ENCODE measurements at places on chromosomes 2 and 18.

GRCh38 chr18:48061781-48062570, 131.5 kb upstream of the SMAD2 start:
- DNase-seq: no peak

GRCh38 chr2:222669353-222669752, 2.1 kb upstream of the MOGAT1 start:
- no peak for DNase-seq

GRCh38 chr18:11995445-11996189, 14.3 kb downstream of the IMPA2 start:
- DNase-seq: peak; percentile 77

GRCh38 chr18:76620321-76621170, 125.5 kb upstream of the ZNF516 start:
- peak; percentile 77 for DNase-seq

GRCh38 chr18:60892855-60893254, 440.4 kb upstream of the CDH20 start:
- no peak for DNase-seq

DNA sequence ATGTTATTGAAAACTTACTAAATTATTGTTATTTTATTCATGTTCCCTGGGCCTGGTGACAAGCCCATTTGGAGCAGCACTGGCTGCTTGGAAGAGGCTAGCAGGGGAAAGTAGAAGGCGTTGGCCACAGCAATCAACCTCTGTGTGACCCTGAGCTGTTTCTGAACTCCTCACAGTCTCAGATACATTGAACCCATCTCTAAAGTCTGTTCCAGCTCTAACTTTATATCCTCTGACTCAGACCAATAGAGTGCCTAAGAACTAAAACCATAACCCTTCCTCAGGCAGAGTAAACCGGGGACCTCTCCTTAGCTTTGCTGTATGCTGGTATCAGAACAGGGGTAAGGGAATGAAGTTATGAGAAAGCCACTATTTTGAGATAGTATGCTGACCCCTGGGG, 96.4 kb upstream of the NOL4 start:
- no peak for DNase-seq

GRCh38 chr2:189837326-189837725, 53.1 kb downstream of the PMS1 start:
- DNase-seq: no peak

- DNase-seq: peak; percentile 93
Measured at GRCh38 chr2:182715892-182716649, at the start of gene DNAJC10. Gene DNAJC10, plus strand, starts transcription at chr2:182716257. Its CDS starts 1,830 bp downstream, at chr2:182718087.

DNA sequence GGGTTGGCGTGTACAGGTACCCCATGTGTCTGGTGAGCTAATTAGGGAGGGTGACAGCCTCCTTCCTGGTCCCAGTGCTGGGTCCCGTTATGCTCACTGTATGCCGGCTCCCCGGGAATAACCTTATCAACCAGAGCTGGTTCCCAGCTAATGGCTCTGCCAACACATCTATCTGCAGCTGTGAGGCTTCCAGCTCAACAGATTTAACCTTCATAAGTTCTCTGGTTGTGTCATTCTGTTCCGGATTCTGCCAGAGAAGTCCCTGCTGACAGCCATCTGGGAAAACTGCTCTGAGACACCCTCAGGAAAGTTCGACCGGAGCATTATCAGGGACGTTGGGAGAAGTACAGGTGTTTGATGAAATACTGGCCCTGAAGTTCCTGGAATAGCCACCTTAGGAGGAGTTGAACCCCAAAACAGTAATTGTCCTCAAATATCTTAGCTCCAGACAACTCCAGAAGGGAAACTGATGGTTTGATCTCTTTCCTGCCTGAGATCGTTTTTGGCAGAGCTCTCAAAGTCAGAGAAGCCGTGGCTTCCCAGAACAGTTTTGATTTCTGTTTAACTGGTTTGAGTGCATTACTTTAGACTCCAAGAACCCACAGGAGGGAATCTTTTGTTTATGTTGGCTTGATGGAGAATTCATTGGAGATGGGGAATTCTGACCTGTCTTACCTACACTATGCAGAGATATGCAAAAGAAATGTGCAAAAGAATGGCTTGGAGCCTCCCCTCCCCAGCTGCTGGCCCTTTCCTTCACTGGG, 39.4 kb upstream of the TXNDC2 start:
- peak; percentile 19 for DNase-seq

- no peak for DNase-seq
Measured at GRCh38 chr2:67243919-67244318, 153.2 kb upstream of the ETAA1 start.

GRCh38 chr2:43340945-43341356, 114.5 kb upstream of the ZFP36L2 start:
- DNase-seq: peak; percentile 63

GRCh38 chr2:74824679-74825078, 9.2 kb upstream of the HK2 start:
- no peak for DNase-seq

DNA sequence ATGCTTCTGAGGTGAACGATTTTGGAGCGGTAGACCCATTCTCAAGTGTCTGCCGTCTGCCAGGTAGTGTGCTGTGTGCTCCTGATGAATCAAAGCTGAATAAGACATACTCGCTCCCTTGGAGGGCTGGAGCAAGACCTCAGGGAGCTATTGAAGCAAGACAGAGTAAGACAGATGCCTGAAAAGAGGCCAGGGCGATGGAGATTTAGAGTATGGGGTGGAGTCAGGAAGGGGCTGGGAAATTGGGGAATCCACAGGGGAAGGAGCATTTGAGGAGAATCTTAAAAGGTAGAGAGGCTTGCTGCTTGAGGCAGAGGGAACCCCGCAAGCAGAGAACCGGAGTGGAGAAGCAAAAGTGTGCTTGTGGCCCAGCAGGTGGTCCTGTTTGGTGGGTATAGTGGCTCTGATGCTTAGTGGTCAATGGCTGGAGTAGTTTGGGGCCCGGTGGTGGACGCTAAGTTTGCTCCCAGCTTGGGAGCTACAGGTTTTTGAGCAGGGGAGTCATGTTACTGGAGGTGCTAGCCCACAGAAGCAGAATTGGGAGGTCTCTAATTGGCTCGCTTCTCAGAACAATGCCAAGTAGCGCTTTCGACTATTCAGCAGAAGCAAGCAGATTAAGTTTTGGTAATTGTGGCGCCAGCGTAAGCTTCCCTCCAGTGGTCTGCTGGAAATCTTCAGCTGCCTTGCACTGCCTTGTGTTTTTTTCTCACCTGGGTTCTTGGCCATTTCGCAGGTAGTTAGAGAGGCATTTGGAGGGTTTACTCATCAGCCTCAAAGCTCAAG, 2.0 kb downstream of the CNNM4 start:
- DNase-seq: no peak

- no peak for DNase-seq
Measured at GRCh38 chr2:198692907-198693510, 764.7 kb downstream of the SATB2 start.

DNA sequence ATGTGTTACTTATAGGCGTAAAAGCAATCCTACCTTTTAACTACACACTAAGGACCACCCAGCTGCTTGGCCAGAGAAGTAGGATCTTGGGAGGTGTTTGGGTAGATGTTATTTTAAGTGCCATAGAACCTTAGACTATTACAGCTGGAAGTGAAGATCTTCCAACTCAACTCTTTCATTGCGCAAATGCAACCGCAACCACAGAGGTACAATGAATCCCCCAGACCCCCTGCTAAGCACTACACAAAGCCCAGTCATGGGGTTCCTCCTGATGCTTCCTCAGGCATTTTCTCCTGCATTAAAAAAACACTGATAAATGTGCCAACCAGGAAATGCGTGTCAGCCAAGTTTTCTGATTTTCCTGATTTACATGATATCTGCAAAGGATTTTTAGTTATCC, 246.0 kb downstream of the LRRTM1 start:
- DNase-seq: no peak

DNA sequence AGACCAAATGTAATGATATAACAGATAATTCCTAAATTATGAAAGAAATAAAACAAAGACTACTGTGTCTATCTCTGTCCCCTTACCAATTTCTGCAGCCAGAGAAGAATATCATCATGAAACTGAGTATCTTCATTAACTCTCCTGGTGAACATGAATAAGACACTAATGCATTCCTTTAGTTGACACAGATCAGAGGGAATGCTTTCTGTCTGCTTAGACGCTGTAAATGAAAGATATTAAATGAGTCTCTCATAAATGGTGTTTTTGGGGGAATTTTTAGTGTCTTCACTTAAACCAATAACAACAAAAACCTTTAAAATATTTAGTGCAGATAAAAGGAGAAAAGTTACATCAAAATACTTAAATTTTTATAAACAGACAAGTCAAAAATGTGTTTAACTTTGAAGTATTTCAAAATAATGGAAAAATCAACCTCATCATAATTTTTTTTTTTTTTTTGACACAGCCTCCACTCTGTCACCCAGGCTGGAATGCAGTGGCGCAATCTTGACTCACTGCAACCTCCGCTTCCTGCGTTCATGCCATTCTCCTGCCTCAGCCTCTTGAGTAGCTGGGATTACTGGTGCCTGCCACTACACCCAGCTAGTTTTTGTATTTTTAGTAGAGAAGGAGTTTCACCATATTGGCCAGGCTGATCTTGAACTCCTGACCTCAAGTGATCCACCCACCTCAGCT, 16.0 kb downstream of the EPG5 start:
- peak; percentile 90 for DNase-seq

DNA sequence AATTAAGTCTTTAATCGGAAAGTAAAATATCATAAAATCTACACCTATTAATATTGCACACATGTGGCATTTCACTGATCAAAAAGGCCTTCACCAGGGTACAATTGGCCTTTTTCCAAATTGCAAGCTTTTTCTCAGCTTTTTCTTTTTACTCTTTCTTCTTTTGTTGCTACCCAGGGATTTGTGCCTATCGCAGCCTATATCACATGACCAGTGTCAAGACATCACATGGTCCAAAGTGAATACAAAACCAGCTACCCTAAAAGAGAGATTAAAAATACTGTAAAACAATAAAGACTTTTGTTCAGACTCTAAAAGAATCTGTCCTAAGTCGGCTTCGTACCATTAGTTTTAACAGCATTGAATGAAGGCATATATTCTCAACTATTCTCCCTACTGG, 15.0 kb upstream of the OTX1 start:
- DNase-seq: no peak

- no peak for DNase-seq
Measured at GRCh38 chr2:136407117-136407951, 289.4 kb upstream of the CXCR4 start.

DNA sequence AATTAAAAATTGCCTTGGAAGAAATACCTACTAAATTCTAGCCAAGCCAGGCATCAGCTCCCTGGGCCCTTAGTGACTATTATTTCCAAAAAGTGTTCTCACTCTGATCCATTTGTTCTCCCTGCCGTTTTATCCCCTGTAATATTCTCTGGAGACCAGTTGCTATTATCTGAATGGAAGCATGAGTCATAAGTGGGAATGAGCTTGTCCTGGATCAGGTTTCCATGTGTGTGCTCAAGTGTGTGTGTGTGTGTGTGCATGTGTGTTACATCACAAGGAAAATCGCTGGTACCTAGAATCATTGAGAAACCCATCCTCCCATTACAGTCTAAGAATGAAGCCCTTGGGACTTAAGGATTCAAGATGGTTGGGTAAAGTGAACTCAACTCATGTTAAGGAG, 130.3 kb upstream of the CXCR4 start:
- DNase-seq: peak; percentile 30

DNA sequence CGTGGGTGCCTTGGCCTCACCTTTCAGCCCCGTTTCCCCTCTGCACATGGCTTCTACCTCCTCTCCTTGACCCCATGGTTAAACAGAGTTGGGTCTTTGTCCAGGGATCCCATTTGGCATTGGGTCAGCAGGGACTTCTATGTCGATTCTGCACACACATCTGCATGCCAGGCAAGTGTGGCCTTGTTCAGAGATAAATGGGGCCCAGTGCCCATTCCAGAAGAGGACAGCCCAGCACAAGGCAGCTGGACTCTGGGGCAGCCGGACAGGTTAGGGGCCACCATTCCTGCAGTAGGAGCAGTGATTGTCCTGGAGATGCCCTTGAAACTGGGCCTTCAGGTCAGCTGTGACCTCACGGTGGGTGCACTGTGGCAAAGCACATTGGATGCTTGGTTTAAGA, 13.1 kb downstream of the CABLES1 start:
- DNase-seq: no peak

DNA sequence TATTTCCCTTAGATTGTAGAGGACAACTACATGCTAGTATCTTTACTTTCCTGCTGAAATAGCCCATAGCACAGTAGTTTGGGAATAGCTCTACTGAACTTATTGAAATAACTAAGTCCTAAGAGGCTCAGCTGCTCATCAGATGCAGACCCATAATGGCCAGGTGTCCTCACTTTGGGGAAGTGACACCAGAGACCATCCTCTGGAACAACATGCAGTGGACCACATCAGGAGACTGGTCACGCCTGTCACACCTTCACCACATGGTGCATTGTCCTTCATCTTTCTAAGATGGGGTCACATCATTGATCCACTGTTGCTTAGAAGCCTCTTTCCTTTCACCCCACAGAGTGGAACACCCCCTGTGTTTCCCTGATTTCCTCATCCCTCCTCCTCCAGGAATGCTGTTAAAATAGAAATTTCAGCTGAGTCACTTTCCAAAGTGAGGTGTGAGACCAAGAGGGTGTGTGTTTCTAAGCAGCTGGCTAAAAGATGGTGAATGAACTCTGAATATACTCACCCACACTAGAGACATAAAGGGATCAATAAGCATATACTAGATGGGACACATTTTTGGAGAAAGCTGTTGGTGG, 215.2 kb upstream of the LRRTM1 start:
- DNase-seq: no peak

DNA sequence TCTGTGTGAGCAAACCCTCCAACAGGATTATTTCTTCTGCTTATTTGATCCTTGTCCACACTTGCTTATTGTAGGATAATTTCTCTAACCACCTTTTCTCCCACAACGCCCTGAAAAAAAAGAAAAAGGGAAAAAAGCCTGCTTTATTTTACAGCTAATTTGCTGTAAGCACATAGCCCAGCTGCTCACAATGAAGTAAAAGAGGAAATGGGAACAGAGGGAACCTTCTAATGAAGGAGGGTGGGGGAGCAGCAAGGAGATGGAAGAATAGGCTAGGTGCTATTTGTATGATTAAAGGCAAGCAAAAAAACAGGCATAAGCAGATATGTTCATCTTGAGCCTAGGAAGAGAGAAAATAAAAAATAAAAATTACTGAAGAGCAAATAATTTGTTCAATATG, 331.6 kb downstream of the TXNL1 start:
- DNase-seq: no peak

GRCh38 chr18:24840051-24840450, 379.6 kb downstream of the HRH4 start:
- DNase-seq: peak; percentile 45

DNA sequence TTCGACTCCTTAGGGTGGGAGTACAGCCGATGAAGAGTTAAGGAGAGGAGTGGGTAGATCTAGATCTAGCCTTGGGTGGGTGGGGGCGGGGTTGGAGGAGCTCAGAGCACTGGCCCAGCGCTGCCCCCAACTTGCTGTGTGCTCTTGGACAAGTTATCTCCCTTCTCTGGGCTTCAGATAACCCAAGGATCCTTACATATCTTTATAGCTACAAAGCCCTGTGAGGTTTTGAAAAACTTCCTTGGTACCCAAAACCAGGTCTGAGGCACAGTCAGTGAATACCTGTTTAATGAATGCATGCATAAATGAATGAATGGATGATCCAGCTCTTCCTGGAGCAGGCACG, 1.3 kb upstream of the ODC1 start:
- DNase-seq: no peak

GRCh38 chr2:149082079-149082478, 43.6 kb downstream of the LYPD6B start:
- DNase-seq: no peak

GRCh38 chr18:59270689-59271257, 2.5 kb downstream of the RAX start:
- DNase-seq: no peak

All from IMR-90 (cell line).